ENCODE measurements at places on chromosomes 5 and 9. TPM values are rescaled to one million over a fixed set of nuclear protein-coding genes. Genes with fewer than 3 reads are reported as not detected.

HMMR gene
- not detected for total RNA-seq

PCDHB9 gene
- 4.6 TPM for total RNA-seq

GDA gene
- 3.0 TPM for total RNA-seq

SV2C gene
- total RNA-seq = 0.59 TPM

KIF20A gene
- not detected for total RNA-seq

EIF4E1B gene
- total RNA-seq = 1.6 TPM

LIFR gene
- 179 TPM for total RNA-seq

GRCh38 chr5:95861864-95862561, 39.5 kb upstream of the GLRX start:
- DNase-seq = no peak
- H3K4me1 ChIP-seq = no peaks in the 10 kb centered on the region
- peak overlapping the region; percentile 59 for H3K27ac ChIP-seq
- no peaks in the 10 kb centered on the region for H3K27me3 ChIP-seq
- peak overlapping the region; percentile 9 for H3K4me3 ChIP-seq
- H3K36me3 ChIP-seq = no peaks in the 10 kb centered on the region

DNA sequence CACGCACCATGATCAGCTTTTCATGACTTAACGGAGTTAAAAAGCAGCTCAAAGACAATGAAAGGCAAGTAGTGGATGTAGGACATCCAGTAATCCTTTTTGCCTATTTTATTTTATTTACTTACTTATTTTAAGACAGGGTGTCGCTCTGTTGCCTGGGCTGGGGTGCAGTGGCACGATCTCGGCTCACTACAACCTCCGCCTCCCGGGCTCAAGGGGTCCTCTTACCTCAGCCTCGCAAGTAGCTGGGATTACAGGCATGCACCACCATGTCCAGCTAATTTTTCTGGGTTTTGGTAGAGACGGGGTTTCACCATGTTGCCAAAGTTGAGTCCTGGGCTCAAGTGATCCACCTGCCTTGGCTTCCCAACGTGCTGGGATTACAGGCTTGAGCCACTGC, 148.9 kb downstream of the DAB2IP start:
- no peaks in the 10 kb centered on the region for H3K4me1 ChIP-seq
- no peak overlapping the region for H3K27ac ChIP-seq
- no peaks in the 10 kb centered on the region for H3K27me3 ChIP-seq
- DNase-seq = no peak
- H3K4me3 ChIP-seq = no peak overlapping the region
- no peaks in the 10 kb centered on the region for H3K36me3 ChIP-seq

DNA sequence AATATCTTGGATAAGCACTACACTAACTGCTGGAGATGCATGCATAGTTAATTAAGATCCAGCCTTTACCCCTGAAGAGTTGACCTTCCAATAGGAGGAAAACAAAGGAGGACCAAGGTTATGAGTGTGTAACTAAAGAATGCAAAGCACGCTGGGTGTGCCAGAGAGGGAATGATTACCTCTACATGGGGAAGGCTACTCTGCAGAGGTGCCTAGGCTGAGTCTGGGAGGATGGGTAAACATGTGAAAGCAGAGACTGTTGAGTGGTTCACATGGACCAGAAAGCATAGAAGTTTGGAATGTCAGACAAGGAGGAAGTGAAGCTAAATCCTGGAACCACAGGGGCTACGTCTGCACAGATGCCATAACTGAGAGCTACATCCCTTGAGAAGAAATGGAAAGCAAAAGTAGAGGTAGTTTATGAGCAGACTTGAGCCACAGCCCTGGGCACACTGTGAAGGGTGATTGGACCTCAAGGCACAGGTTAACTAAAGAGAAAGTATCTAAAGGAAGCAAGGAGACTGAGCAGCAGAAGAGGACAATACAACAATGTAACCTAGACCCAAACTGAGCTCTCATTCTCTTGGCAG, 176.2 kb downstream of the DENND1A start:
- H3K27me3 ChIP-seq = no peaks in the 10 kb centered on the region
- H3K4me3 ChIP-seq = no peak overlapping the region
- DNase-seq = no peak
- H3K36me3 ChIP-seq = no peaks in the 10 kb centered on the region
- H3K4me1 ChIP-seq = no peaks in the 10 kb centered on the region

DNA sequence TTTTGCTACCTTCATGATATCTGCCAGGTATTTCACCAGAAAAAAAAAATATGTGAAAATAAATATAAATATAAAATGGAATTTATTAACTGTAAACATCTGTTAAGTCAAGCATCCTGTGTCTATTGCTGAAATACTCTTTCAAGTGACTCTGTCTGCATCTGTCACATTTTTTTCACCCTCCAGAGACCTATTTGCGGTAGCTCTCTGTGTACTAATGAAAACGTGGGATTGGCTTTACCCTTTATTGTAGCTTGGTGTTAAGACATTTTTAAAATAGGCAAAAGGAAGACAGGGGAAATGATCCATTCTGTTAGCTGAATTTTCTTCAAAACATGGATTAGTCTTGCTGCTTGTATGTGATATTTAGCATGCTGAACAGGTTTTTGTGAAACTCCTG, 536.0 kb upstream of the WWC1 start:
- no peak overlapping the region for H3K27ac ChIP-seq
- no peaks in the 10 kb centered on the region for H3K36me3 ChIP-seq
- DNase-seq = no peak
- H3K4me1 ChIP-seq = no peaks in the 10 kb centered on the region
- H3K4me3 ChIP-seq = no peak overlapping the region
- no peaks in the 10 kb centered on the region for H3K27me3 ChIP-seq

DNA sequence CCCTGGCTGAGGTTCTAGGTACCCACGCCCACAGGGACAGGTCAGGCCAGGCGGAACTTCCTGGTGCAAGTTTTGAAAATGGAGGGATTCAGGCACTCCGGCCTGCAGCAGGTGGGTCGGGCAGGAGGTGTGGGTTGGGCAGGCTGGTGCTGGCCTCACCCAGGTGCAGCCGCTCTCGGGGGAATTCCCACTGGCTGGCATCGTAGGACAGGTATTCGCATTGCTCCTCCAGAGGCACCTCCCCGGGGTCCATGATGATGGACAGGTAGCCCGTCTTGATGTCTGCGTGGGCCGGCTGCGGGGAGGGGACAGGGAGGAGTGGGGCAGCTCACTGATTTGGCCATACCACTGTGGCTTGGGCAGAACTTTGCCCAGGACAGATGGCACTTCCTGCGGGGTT, 28.7 kb upstream of the SCGB3A1 start:
- no peaks in the 10 kb centered on the region for H3K4me1 ChIP-seq
- no peak overlapping the region for H3K27ac ChIP-seq
- no peaks in the 10 kb centered on the region for H3K27me3 ChIP-seq
- no peaks in the 10 kb centered on the region for H3K36me3 ChIP-seq
- H3K4me3 ChIP-seq = no peak overlapping the region
- DNase-seq = no peak

DNA sequence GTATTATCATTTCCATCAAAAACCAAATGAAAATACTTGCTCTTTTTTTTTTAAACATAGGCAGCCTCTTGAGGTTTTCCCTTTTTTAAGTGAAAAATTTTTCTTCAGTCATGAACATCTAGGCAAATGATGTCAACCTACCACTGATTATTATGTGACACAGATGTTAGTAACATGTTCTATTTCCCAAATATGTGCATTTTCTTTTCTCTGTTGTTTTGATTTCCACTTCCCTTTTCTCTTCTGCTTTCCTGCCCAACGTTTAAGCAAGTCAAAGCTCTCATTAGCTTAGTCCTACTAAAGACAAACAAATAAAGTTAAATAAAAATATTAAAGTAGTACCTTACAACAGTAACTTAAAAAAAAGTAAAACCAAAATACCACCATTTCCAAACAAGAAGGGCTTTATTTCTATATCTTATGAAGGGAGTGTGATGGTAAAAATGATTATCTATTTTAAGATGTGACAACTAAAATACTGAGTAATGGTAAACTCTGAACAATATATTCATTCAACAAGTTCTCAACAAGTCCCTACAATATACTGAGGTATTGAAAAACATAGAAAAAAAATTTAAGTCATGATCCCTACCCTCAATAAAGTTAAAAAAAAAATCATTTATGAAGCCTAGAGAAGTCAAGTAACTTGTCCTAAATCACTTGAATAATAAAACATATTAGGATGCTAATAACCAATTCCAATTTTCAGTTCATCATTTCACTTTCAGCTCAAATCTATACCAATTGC, 9.4 kb downstream of the SLC38A9 start:
- no peaks in the 10 kb centered on the region for H3K27me3 ChIP-seq
- no peaks in the 10 kb centered on the region for H3K4me1 ChIP-seq
- H3K27ac ChIP-seq = no peak overlapping the region
- no peak for DNase-seq
- H3K36me3 ChIP-seq = no peaks in the 10 kb centered on the region

- H3K36me3 ChIP-seq = no peaks in the 10 kb centered on the region
- DNase-seq = no peak
- H3K4me1 ChIP-seq = no peaks in the 10 kb centered on the region
- no peaks in the 10 kb centered on the region for H3K27me3 ChIP-seq
- no peak overlapping the region for H3K4me3 ChIP-seq
Observed at GRCh38 chr5:87574106-87574505, 161.4 kb upstream of the CCNH start.

GRCh38 chr9:70954126-70954525, 167.3 kb downstream of the TRPM3 start:
- no peaks in the 10 kb centered on the region for H3K4me1 ChIP-seq
- no peak overlapping the region for H3K4me3 ChIP-seq
- no peak for DNase-seq
- no peaks in the 10 kb centered on the region for H3K36me3 ChIP-seq
- H3K27ac ChIP-seq = no peak overlapping the region
- no peaks in the 10 kb centered on the region for H3K27me3 ChIP-seq
